ENCODE measurements at places on chromosomes 2 and 18.

- no peak for DNase-seq
These were observed 125.7 kb downstream of the KCTD1 start for GRCh38 chr18:26422472-26423162.

DNA sequence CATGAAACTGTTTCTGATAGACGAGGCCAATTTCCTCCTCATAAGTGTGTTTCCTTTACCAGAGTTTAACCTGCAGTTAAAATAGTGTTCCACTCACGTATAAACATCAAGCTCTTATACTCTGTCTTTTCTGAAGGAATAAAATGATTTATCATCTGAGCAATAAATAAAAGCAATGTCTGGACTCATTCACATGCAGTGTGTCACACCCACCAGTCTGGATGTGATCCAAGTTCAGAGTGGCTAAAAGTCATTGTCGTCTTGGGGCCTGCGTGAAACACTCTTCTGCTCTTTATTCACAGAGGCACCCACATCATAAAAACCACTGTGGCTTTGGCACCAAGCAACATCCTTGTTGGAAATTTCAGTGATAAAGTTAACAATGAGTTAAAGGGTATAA, 19.5 kb upstream of the SLC9A4 start:
- no peak for DNase-seq

GRCh38 chr2:200705305-200706041, 106.2 kb upstream of the BZW1 start:
- no peak for DNase-seq

GRCh38 chr2:174673440-174673839, 75.8 kb upstream of the WIPF1 start:
- no peak for DNase-seq
